NCI-H748 treated with DMSO at 0.1 percent for 48 hours (cell line): ENCODE measurements at places on chromosomes 7 and 10.
A peak's percentile ranks its signal among the peaks of the same experiment; 100 is the strongest.

- no peak for DNase-seq
Measured at GRCh38 chr7:47247132-47247531, 334.8 kb downstream of the TNS3 start.

- no peak for DNase-seq
Measured at GRCh38 chr10:119973281-119973680, 80.8 kb downstream of the SEC23IP start.

GRCh38 chr10:127848226-127848625 is 44.5 kb downstream of the CLRN3 start:
- DNase-seq = no peak

GRCh38 chr7:157016352-157017041 is 6.0 kb upstream of the MNX1 start:
- DNase-seq = peak; percentile 39

- DNase-seq = no peak
Measured at GRCh38 chr7:31129067-31129466, 77.0 kb downstream of the ADCYAP1R1 start.

DNA sequence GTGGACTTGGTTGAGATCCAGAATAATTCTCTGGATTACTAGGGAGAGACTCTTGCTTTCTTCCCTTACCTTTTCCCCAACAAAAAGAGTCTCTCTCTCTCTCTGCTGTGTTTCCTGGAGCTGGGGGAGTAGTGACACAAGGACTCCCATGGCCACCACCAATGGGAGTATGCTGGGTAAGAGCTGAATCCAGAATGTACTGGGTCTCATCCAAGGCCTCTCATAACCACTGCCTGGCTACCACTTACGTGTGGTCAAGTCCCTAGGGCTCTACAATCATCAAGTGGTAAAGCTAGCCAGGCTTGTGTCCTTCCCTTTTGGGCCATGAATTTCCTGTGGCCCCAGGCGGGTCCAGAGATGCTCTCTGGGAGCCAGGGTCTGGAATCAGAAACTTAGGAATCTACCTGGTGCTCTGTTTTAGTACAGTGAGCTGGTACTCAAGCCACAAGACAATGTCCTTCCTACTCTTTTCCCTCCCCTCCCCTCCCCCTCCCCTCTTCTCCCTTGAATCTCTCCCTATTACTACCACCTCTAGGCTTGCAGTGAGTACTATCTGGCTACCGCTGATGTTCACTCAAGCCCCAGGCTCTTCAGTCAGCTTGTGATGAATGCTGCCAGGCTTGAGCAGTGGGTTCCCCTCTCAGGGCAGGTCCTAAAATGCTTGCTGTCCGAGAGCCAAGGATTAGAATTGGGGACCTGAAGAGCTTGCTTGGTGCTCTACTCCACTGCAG is 196.6 kb downstream of the BBS9 start:
- DNase-seq = no peak

- no peak for DNase-seq
Measured at GRCh38 chr7:34389332-34390078, 268.5 kb upstream of the NPSR1 start.

DNA sequence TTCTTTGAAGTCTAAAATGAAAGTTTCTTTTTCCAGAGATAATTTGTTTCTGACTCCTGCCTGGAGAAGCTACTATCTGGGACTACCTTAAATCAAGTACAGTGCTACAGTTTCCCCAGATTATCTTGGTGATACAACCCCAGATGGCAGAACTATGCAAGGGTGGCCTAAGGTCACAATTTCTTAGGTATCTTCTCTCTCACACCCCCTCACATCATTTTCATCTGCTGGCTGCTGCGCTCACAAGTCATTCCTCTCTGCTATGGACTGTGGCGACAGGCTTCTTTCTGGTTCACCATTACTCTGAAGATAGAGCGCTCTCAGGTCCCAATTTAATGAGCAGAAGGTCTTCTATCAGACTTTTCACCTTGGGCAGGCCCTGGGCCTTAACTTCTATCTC is 9.1 kb upstream of the PRPS1L1 start:
- DNase-seq = no peak

DNA sequence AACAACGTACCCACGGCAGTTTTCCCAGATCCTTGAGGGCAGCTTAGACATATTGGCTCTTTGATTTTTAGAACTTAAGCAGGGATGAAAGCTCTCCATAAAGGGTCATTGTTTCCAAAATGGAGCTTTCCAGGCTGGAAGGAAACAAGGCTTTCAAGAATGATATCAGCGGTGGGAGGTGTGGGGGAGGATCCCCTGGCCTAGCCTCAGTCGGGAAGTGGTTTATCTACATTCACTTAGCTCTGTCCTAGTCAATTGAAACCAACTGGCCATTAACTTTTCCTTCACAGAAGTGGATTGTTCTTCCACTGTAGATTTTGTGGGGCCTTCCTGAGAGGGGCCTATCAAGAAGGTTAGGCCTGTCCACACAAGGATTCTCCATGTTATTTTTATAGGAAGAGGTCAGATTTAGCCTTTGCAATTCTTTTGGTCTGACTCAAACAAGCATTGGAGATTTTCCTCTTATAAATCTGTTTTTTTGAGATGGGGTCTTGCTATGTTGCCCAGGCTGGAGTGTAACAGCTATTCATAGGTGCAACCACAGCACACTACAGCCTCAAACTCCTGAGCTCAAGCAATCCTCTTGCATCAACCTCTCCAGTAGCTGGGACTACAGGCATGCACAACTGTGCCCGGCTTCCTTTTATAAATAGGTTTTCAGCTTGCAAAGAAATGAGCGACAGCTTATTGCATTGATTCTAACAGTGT is 343.5 kb downstream of the LRMDA start:
- DNase-seq = no peak

GRCh38 chr7:55489552-55489951 is 82.8 kb downstream of the VOPP1 start:
- DNase-seq = no peak

- peak; percentile 94 for DNase-seq
Measured at GRCh38 chr7:78226059-78226719, 427.6 kb downstream of the PHTF2 start.

- no peak for DNase-seq
Measured at GRCh38 chr10:5376450-5376849, 11.7 kb downstream of the UCN3 start.

- no peak for DNase-seq
Measured at GRCh38 chr10:83917537-83918506, 221.5 kb upstream of the GHITM start.

DNA sequence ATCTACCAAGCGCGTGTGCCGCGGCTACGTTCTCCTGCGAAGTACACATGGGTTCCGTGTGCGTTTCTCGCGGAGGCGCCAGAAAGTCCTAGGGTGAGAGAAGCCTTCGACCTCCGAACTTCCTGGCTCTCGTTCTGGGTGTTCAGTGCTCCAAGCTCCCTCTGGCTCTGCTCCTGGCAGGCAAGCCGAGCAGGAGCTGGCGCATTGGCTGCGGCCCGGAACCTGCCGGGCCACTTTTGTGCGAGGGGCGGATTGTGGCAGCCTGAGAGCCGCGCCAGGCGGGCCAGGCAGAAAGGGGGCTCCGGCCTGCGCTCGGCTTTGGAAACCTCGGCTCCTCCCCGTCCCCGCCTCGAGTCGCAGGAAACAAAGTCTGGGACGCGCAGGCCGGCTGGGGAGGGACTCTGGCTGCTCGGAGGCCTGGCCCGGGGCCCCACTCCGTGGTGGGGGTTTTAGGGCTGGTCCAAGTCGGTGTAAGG is 9.6 kb downstream of the EMX2 start:
- no peak for DNase-seq

DNA sequence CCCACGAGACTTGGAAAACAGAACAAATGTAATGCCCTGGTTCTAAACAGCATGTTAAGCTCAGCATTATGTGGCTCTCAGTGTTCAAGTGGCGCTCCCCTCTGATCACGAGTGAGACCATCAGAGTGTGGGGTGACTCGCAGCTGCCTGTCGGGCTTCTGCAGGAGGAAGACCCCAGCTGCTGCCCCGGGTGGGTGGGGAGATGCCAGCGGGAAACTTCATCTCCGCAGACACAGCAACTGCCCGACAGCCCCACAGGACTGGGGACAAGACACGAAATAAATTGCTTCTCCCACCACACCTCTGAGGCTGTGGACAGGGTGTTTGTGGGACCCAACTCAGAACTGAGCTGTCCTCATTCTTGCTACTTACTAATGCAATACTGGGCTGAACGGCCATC is 126.3 kb upstream of the KIF5B start:
- DNase-seq = no peak
